Heart right ventricle (tissue), 16 donors: ENCODE measurements at places on chromosomes 12 and 14. TPM values are rescaled to one million over a fixed set of nuclear protein-coding genes. Genes with fewer than 3 reads are reported as not detected.

- H3K36me3 ChIP-seq = no peaks in the 10 kb centered on the region
- peak; percentile 70 for DNase-seq
- H3K27ac ChIP-seq = peak overlapping the region; percentile 87
- H3K4me1 ChIP-seq = peaks cover 4% of the 10 kb centered on the region
- H3K27me3 ChIP-seq = peaks cover 30% of the 10 kb centered on the region
Observed at GRCh38 chr14:103260629-103261124, 73.4 kb upstream of the EIF5 start.

GRCh38 chr12:62631471-62632410, 165.1 kb downstream of the MON2 start:
- H3K27ac ChIP-seq = peak overlapping the region; percentile 66
- no peaks in the 10 kb centered on the region for H3K27me3 ChIP-seq
- peaks cover 15% of the 10 kb centered on the region for H3K4me1 ChIP-seq

DNA sequence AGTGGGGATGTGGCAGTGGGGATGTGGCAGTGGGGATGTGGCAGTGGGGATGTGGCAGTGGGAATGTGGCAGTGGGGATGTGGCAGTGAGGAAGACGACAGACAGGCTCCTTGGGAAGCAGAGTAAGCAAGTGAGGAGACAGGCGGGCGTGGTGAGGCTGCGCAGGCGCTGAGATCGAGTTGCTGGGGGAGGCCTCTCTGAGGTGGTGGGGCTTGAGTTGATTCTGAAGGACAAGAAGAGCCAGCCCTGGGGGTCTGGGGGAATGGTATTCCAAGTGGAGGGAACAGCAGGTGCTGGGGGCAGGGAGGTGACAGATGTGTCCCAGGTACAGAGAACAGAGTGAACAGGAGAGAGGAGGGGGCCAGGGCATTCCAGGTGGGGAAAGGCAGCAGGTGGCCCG, 33.8 kb upstream of the TSPAN9 start:
- H3K4me3 ChIP-seq = no peak overlapping the region
- H3K27me3 ChIP-seq = no peaks in the 10 kb centered on the region
- no peak for DNase-seq
- no peaks in the 10 kb centered on the region for H3K36me3 ChIP-seq
- H3K27ac ChIP-seq = no peak overlapping the region

GRCh38 chr12:89674326-89674942, 34.2 kb downstream of the ATP2B1 start:
- no peak for DNase-seq
- H3K36me3 ChIP-seq = no peaks in the 10 kb centered on the region
- H3K27me3 ChIP-seq = no peaks in the 10 kb centered on the region
- H3K4me1 ChIP-seq = no peaks in the 10 kb centered on the region

- no peak overlapping the region for H3K27ac ChIP-seq
- no peaks in the 10 kb centered on the region for H3K36me3 ChIP-seq
- H3K4me3 ChIP-seq = no peak overlapping the region
- DNase-seq = no peak
- H3K27me3 ChIP-seq = peaks cover 6% of the 10 kb centered on the region
Observed at GRCh38 chr12:1551496-1551895, 42.9 kb downstream of the FBXL14 start.

DNA sequence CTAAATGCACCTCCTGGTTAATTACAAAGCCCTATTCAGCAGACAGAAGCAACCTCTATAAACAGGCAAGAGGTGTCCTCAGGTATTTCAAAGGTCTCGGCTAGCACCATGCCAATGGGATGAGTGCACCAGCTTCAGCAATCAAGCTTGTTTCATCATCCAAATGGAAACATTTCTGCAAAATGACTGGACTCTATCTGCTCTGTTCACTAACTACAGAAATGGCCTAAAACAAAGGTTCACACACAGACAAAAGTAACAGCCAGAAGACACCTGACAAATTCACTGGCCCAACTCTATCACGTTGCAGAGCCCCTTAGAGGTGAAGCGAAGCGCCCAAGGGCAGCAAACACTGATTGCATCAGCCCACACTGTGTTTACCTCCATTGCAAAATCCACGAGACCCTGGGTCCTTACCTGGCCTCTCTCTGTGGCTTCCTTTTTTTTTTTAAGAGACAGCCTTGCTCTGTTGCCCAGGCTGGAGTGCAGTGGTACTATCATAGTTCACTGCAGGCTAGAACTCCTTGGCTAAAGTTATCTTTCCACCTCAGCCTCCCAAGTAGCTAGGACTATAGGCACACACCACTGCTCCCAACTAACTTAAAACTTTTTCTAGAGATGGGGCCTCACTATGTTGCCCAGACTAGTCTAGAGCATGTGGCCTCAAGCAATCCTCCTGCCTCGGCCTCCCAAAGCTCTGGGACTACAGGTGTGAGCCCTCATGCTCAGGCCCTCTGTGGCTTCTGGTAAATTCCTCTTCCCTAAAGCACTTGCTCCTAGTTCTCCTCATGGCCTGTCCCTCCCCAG, 8.5 kb upstream of the SYNE3 start:
- peaks cover 36% of the 10 kb centered on the region for H3K4me1 ChIP-seq
- no peaks in the 10 kb centered on the region for H3K36me3 ChIP-seq
- no peak overlapping the region for H3K4me3 ChIP-seq
- DNase-seq = no peak
- H3K27me3 ChIP-seq = no peaks in the 10 kb centered on the region
- no peak overlapping the region for H3K27ac ChIP-seq

- DNase-seq = peak; percentile 65
- H3K4me3 ChIP-seq = no peak overlapping the region
- H3K36me3 ChIP-seq = no peaks in the 10 kb centered on the region
- H3K27ac ChIP-seq = no peak overlapping the region
- no peaks in the 10 kb centered on the region for H3K4me1 ChIP-seq
- H3K27me3 ChIP-seq = peaks cover 60% of the 10 kb centered on the region
Observed at GRCh38 chr14:77133720-77134338, 7.8 kb downstream of the ZDHHC22 start.

GRCh38 chr12:38785381-38785780, 120.0 kb downstream of the CPNE8 start:
- H3K4me1 ChIP-seq = no peaks in the 10 kb centered on the region
- no peak overlapping the region for H3K4me3 ChIP-seq
- H3K36me3 ChIP-seq = no peaks in the 10 kb centered on the region
- H3K27me3 ChIP-seq = no peaks in the 10 kb centered on the region
- no peak for DNase-seq

GRCh38 chr12:32586390-32586789, 92.7 kb upstream of the DNM1L start:
- no peaks in the 10 kb centered on the region for H3K4me1 ChIP-seq
- H3K27ac ChIP-seq = no peak overlapping the region

- H3K36me3 ChIP-seq = no peaks in the 10 kb centered on the region
- no peak overlapping the region for H3K4me3 ChIP-seq
- no peaks in the 10 kb centered on the region for H3K27me3 ChIP-seq
- peak; percentile 39 for DNase-seq
Observed at GRCh38 chr14:101731187-101732080, 30.1 kb upstream of the PPP2R5C start.

- no peak overlapping the region for H3K27ac ChIP-seq
- no peaks in the 10 kb centered on the region for H3K27me3 ChIP-seq
- DNase-seq = no peak
- no peaks in the 10 kb centered on the region for H3K36me3 ChIP-seq
- no peaks in the 10 kb centered on the region for H3K4me1 ChIP-seq
- H3K4me3 ChIP-seq = no peak overlapping the region
Observed at GRCh38 chr14:63677891-63678379, 36.3 kb upstream of the WDR89 start.

DNA sequence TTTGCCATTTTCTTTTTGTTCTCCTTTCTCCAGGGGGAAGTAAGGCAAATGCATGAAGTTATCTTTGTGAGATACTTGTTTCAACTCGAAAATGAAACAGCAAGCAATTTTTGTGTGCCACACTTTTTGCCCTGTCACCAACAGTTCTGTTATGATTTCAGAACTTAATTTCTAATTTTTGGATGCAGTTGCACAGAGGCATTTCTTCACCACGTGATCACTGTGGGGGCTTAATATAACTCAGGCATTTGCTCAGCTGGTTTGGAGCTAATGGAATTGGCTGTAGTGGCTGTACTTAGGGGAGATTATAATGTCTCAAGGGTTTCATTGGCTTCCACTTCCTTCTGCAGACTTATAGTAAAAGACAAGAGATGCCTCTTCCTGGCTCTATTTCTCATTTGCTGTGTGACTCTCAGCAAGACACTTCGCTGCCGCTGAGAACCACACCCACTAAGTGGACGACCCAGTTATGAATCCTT, 452.4 kb downstream of the RAD51B start:
- H3K27me3 ChIP-seq = no peaks in the 10 kb centered on the region
- no peak for DNase-seq
- H3K4me1 ChIP-seq = peaks cover 6% of the 10 kb centered on the region
- H3K27ac ChIP-seq = peak overlapping the region; percentile 43
- H3K4me3 ChIP-seq = no peak overlapping the region

GRCh38 chr14:93303659-93304058, 29.2 kb downstream of the BTBD7 start:
- H3K27me3 ChIP-seq = no peaks in the 10 kb centered on the region
- H3K4me1 ChIP-seq = peaks cover 36% of the 10 kb centered on the region
- DNase-seq = peak; percentile 31
- no peak overlapping the region for H3K4me3 ChIP-seq

GRCh38 chr12:26056335-26056734, 68.5 kb downstream of the BHLHE41 start:
- peaks cover 13% of the 10 kb centered on the region for H3K4me1 ChIP-seq
- H3K4me3 ChIP-seq = no peak overlapping the region
- H3K27ac ChIP-seq = no peak overlapping the region
- DNase-seq = no peak
- H3K27me3 ChIP-seq = no peaks in the 10 kb centered on the region

- H3K4me3 ChIP-seq = no peak overlapping the region
- no peaks in the 10 kb centered on the region for H3K4me1 ChIP-seq
- no peaks in the 10 kb centered on the region for H3K27me3 ChIP-seq
- DNase-seq = no peak
- no peaks in the 10 kb centered on the region for H3K36me3 ChIP-seq
Observed at GRCh38 chr12:123928274-123928865, 44.3 kb downstream of the CCDC92 start.

- peak overlapping the region; percentile 40 for H3K27ac ChIP-seq
- H3K4me3 ChIP-seq = no peak overlapping the region
- peaks cover 54% of the 10 kb centered on the region for H3K4me1 ChIP-seq
- no peak for DNase-seq
Observed at GRCh38 chr12:108788911-108789310, 57.6 kb upstream of the CORO1C start.

GRCh38 chr14:93171376-93171775, 13.3 kb downstream of the MOAP1 start:
- H3K27me3 ChIP-seq = peaks cover 6% of the 10 kb centered on the region
- H3K36me3 ChIP-seq = no peaks in the 10 kb centered on the region

GRCh38 chr14:95713596-95714371, at the start of gene TCL1A:
TSS of gene TCL1A (minus strand) at chr14:95714125. CDS start at chr14:95714066, 59 bp downstream.
- no peak within 1 kb of the TSS for H3K27ac ChIP-seq
- no peak for DNase-seq
- H3K36me3 ChIP-seq = no peaks in the 10 kb centered on the region
- H3K4me1 ChIP-seq = no peaks in the 10 kb centered on the region

KCNK10 gene
- total RNA-seq = not detected

PROX2 gene
- not detected for total RNA-seq

ACSM4 gene
- total RNA-seq = not detected

KLRB1 gene
- 1.4 TPM for total RNA-seq

DYRK4 gene
- total RNA-seq = 31.1 TPM

SOX5 gene
- total RNA-seq = 2.4 TPM

RPGRIP1 gene
- 0.51 TPM for total RNA-seq

FOXN4 gene
- total RNA-seq = 0.07 TPM

FAM186B gene
- total RNA-seq = 0.30 TPM

AKAP3 gene
- 3.1 TPM for total RNA-seq

PLEKHG7 gene
- total RNA-seq = not detected

RDH16 gene
- total RNA-seq = 0.21 TPM

TEX52 gene
- not detected for total RNA-seq

LBHD2 gene
- not detected for total RNA-seq
